ENCODE measurements at places on chromosomes 4 and X.

GRCh38 chrX:152988536-152989291 lies 5.2 kb downstream of the PNMA5 start:
- DNase-seq, result no peak

DNA sequence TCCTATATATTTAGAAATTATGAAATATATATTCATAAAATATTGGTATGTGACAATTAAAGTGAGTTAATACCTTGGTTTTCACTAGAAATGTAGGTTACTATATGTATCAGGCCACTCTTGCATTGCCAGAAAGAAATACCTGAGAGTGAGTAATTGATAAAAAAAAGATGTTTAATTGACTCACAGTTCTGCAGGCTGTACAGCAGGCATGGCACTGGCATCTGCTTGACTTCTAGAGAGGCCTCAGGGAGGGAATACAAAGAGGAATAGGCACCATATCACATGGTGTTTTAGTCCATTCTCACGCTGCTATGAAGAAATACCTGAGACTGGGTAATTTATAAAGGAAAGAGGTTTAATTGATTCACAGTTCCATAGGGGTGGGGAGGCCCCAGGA lies 1560.6 kb downstream of the STIM2 start:
- no peak for DNase-seq

GRCh38 chr4:73139991-73140390 lies 70.5 kb upstream of the COX18 start:
- DNase-seq, result no peak

GRCh38 chr4:10099499-10100325 lies 16.9 kb downstream of the WDR1 start:
- no peak for DNase-seq

DNA sequence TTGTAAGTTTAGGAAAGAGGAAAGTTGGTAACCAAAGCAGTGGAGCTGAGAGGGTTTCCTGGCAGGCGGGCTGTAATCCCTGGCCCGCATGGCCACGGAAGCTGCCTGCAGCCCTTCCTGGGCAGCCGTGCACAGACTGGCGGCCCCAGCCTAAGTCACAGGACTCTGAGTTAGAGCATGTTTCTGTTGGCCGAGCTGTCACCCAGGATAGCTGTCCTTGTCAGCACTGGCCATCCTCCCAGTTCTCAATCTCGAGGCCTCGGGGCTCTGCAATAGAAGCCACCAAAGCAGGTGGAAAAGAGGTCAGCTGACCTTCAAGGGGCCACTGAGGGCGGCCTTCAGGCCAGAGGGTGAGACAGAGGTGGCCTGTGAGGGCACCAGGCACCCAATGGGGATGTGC lies 20.5 kb downstream of the PNMA6E start:
- no peak for DNase-seq

GRCh38 chr4:135277980-135278315 lies 1076.4 kb upstream of the PABPC4L start:
- DNase-seq, result no peak

DNA sequence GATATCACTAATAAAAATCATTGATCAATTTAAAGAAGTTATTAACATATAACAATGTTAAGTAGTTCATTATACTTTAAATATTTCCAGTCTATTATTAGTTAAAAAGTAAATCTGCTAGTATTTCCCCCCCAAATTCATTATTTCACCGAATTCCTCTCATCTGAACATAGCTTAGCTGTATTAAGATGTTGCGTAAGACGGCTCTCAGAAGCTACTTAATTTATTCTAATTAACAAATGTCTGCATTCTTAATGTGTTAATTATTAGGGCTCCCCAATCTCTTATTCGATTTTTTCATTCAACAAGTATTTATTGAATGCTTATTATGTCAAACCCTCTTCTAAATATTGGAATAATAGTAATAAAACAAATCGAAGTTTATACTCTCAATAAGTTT lies 290.7 kb downstream of the TRIML1 start:
- no peak for DNase-seq

DNA sequence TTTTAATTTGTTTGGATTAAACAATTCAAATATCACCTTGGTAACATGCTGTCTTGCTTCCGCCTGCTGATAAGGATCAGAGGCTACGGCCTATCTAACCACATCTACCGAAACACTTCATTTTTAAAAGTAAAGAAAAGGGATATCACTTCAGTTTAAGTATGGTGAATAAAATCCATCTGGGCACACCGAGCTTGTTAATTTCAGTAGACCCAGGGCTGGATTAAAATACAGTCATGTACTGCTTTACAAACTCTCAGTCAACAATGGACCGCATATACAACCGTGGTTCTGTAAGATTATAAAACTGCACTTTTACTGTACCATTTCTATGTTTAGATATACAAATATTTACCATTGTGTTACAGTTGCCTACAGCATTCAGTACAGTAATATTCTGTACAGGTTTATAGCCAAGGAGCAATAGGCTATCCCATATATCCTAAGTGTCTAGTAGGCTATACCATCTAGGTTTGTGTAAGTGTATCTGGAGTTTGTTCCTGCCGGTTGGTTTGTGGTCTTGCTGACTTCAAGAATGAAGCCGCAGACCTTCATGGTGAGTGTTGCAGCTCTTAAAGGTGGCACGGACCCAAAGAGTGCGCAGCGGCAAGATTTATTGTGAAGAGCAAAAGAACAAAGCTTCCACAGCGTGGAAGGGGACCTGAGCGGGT lies 40.0 kb downstream of the SEPTIN11 start:
- peak; percentile 40 for DNase-seq

DNA sequence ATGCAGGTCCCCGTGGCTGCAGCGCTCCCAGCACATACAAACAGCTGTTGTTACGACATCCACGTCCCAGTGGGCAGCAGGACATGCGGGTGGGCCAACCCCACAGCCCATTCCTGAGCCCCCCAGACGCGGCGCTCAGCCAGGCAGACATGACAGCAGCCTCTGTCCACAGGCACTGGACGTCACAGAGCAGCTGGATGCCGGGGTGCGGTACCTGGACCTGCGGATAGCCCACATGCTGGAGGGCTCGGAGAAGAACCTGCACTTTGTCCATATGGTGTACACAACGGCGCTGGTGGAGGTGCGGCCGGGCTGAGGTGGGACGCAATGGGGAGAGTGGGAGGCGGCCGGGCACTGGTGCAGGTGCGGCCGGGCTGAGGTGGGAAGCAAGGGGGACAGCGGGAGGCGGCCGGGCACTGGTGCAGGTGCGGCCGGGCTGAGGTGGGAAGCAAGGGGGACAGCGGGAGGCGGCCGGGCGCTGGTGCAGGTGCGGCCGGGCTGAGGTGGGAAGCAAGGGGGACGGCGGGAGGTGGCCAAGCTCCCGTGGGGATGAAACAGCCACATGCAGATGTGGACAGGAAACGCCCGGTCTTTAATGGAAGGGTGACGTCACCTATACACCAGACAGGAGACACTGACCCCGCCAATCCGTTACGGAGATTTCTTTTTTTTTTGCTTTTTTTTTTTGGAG lies 9.4 kb downstream of the PLCXD1 start:
- no peak for DNase-seq

DNA sequence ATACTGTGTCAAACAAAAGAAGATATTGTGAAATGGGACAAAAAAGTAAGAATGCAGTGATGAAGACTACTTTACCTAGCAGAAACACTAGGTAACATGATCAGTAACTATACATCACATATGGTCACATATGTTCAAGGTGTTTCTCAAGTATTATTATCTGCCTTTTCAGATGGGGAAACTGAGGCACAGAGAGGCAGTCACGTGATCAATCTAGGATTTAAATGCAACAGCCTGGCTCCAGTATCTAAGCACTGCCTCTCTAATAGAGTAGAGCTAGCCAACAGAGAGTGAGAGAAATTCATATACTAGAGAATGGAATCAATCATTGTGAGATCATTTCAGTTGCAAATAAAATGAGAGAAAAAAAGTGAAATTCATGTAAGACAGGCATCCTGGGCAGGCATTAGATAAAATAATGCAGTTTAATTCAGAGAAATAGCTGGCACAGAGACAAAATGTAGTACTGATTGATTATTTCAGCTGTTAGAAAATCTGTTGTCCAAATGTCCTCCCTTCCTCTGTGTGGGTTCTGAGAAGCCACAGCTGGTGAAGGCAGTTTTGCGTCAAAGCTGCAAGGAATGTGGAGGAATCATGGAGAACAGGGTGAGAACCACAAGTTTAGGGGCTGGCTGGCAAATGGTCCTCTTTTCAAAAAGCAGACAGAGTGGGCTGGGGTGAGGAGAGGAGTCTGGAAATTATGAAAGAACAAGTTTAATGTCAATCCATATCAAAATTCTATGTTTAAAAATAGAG lies 26.0 kb downstream of the SMIM43 start:
- no peak for DNase-seq

GRCh38 chr4:7634661-7635251 lies 200.0 kb upstream of the PSAPL1 start:
- DNase-seq, result no peak

DNA sequence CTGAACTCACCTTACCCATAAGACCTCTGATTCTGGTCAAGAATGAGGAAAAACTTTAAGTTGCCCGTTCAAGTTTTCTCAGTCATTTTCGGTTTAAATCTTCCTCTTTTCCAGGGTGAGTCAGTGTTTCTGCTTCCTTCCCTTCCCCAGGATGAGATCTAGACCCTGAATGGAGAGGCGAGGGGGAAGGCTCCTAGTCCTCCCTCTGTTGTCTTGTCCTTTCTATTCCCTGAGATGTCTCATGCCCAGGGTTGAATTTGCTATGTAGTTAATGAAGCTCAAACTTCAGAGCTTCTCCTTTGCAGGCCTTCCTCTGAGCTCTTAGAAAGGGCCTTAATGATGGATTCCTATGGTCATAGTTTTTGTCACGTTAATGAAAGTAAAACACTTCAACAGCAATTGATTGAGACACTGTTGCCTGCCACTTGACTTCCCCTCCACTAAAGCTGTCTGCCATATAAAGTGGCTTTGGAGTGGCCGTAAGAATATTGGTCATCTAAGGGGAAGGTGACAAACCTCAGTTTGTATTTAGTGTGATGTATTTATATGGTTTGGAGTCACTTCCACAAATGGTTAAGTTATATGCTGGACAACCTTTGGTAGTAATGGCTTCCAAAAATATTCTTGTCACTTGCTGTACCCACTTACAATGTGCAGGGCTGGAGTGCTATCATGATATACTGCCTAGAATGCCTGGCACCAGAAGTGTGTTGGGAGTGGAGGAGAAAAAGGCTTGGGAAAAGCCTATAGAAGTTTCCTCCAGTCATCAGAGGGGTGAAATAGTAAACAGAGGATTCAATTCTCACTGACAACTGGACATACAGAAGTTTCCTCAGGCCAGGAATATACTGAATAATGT lies 24.3 kb upstream of the GPRIN3 start:
- no peak for DNase-seq

DNA sequence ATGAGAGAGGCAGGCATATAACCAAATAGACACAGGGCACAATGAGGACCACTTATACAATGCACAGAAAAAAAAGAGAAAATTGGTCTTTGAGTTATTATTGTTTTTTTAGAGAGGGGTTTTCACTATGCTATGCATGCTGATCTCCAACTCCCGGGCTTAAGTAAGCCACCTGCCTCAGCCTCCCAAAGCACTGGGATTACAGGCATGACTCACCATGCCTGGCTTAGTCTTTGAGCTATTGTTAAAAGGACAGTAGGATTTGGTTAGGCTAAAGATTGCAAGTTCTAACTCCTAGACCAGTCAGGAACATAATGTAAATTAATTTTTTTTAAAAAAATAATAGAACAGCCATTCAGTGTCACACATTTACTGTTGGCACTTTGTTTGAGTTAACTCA lies 340.1 kb downstream of the GPAT3 start:
- DNase-seq, result no peak

DNA sequence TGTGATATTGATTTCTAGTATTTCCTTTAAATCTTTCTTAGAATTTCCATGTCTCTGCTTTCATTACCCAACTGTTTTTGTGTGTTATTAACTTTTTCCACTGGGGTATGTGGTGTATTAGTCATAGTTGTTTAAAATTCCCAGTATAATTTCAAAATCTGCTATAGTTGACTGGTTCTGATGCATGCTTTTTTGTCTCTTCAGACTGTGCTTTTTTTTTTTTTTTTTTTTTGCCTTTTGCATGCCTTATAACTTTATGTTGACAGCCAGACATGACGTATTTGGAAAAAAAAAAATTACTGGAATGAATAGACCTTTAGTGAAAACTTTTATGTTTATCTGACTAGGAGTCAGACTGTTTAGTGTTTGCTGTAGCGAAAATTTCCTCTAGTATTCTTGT lies 580.4 kb downstream of the ANKRD50 start:
- DNase-seq, result no peak

- no peak for DNase-seq
Measured at GRCh38 chr4:61959087-61959486, 759.0 kb downstream of the ADGRL3 start.

DNA sequence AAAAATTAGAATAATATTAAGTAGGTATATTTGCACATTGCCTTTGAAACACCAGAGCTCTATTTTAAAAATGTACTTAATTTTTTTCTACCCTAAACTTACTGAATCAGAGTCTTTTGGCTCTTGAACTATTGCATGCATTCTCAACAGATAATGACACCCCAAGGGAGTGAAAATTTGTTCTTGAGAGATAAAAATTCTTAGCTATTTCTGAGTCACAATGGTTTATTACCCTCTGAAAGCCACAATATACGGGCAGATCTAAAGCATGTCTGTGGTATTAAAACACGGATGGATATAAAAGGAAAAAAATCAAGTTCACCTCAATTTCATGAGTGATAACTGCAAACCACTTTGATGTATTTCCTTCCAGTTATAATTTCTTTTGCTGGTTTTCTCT lies 636.3 kb upstream of the FTHL17 start:
- DNase-seq, result no peak

- DNase-seq, result no peak
Measured at GRCh38 chrX:817759-818300, 187.2 kb downstream of the SHOX start.

GRCh38 chrX:75303795-75304194 lies 29.9 kb downstream of the UPRT start:
- no peak for DNase-seq

GRCh38 chr4:67785528-67785927 lies 31.3 kb upstream of the GNRHR start:
- no peak for DNase-seq

GRCh38 chr4:68368691-68369131 lies 18.8 kb upstream of the YTHDC1 start:
- DNase-seq, result no peak

- DNase-seq, result no peak
Measured at GRCh38 chrX:139759637-139760036, 51.7 kb upstream of the MCF2 start.

- no peak for DNase-seq
Measured at GRCh38 chr4:51868449-51868847, 25.5 kb downstream of the DCUN1D4 start.

DNA sequence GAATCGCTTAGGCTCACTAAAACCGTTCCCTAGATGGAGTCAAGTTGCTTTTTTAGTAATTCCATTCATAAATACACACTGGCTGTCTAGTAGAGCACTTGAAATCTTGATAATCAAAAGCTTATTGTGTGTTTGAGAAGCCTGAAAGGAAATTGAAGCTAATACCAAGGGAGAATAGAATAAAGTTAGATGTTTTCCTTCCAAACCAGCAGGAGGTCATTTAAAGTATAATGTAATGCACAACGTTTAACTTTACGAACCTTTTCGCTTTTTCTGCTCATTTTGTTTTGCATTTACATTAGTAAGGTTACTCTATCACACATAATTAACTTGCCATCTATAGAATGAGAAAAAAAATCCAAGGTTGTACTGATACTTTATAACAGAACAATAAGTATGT lies 440.9 kb downstream of the NKX6-1 start:
- no peak for DNase-seq

Data from activated CD4-positive, alpha-beta T cell treated with anti-CD3 and anti-CD28 coated beads for 1 hour (primary cell).